ENCODE measurements at places on chromosomes 3 and 15.

DNA sequence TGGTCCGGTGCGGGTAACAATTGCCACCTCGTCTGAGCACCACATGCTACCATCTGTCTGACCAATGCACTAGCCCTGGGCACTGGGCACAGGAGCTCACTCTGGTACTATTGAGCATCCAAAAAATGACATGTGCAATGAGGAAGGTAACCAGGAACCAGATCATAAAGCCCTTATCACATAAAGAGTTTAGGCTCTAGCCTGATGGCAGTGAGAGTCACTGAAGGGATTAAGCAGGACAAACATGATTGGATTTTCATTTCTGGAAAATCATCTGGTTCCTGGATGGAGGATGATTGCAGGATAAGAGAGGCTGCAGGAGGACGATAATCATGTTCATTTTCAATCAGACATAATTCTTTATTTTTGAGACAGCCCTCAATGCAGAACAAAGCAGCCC lies 12.4 kb downstream of the NDUFB4 start:
- DNase-seq, result no peak

DNA sequence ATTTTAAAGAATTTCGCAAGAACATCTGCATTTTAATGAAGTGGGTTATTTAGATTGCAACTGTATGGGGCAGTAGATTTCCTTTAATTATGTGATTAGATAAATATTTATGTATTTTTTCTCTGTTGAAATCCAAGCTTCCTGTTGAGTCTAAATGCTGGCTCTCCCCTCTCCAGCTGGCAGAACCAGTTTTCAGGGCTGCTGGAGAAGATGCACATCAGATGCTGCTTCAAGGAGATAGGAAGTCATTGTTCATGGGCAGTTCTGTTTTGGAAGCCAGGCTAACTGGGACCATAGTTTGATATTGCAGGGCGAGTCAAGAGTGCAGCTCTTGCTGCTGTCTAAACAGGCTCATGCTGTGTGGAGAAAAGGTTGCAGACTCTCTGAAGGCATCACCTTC lies 97.4 kb downstream of the SLC9A9 start:
- no peak for DNase-seq

- peak; percentile 53 for DNase-seq
Observed at GRCh38 chr3:15795651-15796308, 2.0 kb downstream of the ANKRD28 start.

GRCh38 chr3:46604127-46604526 lies 8.2 kb upstream of the FAM240A start:
- DNase-seq, result no peak

GRCh38 chr15:59685737-59686297 lies 3.3 kb downstream of the BNIP2 start:
- no peak for DNase-seq

DNA sequence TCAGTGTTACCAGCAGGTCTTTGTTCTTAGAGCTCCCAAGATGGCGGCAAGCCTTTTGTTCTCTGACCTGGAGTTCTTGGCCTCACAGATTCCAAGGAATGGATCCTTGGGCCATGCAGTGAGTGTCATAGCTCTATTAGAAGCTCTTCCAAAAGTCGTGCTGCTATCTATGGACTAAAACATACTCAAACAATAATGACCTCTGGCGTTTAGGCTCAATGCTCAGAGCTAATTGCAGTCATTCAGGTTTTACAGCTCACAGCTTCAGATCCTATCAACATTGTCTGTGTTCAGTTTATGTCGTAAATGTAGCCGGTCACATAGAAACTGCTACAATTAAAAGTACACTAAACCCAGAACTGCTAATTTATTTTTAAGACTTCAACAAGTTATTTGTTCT lies 22.2 kb downstream of the CCRL2 start:
- peak; percentile 21 for DNase-seq

GRCh38 chr15:51830276-51830806 lies 888 bp downstream of the TMOD3 start:
- DNase-seq, result peak; percentile 36

DNA sequence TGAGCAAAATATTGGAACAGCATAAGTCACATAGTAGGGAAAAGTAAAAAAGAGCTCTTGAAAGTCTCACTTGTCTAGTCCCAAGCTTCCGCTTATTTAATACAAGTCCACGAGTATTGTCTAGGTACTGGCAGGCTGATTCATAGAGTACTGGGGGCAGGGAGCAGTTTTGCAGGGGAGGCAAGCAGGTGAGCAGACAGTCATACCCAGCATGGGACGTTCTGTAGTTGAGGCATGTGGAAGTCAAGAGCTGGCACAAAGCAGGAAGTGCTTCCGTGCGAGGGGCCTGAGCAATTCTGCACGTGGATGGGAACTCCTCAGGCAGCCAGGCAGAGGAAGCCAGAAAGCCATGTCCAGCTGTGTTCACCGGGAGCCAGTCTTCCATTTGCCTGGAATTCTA lies 287.6 kb downstream of the EPHB1 start:
- no peak for DNase-seq

DNA sequence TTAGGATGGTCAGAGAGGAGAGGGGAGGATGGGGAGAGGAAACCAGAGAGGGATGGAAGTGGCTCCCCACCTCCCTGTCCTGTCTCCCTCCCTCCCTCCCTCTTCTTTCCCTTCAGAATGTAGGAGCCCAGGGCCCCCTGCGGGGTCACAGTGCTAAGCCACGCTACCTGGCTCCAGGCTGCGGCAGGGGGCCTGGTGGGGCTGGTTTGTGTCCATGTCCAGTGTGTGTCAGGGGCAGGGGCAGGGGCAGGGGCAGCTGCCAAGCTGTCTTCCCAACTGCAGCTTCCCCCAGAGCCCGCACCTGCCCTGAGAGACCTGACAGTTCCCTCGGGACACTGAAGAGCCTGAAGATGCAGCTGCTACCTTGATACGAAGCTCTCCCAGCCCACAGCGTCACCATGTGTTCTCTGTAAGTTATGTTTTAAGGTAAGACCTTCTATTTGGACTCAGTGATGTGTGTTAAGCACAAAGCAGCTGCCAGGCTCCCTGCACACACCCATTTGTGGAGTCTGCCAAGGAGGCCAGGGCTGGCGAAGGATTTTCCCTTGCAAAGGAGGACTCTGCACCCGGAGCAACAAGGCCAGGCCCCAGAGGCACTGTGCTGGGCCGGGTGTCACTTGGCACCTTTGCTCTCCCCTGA lies 121.8 kb upstream of the SMAD3 start:
- no peak for DNase-seq

DNA sequence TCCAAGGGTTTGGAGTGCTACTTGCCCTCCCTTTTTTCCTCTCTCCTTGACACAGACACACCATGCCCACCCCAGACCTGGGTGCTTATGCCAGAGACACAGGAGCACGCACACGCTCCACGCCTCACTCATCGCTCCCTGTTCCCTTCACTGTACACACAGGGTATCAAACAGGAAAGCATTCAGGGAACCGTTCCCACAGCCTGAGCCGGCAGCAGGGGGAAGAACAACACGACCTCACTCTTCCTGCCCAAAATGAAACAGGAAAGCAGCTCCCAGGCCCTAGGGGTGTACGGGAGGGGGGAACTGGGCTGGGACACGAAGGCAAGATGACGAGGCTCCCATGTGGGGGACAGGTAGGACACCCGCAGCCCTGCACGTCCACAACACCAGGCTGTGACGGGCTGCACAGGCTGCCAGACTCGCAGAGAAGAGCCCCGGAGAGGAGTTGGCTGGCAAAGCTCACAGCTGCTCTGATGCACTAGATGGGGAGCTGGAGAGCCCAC lies 11.2 kb downstream of the DLL4 start:
- no peak for DNase-seq

GRCh38 chr3:149487598-149488197 lies 13.2 kb downstream of the TM4SF4 start:
- peak; percentile 48 for DNase-seq

GRCh38 chr3:52236424-52236886 lies 2.5 kb downstream of the TWF2 start:
- no peak for DNase-seq

DNA sequence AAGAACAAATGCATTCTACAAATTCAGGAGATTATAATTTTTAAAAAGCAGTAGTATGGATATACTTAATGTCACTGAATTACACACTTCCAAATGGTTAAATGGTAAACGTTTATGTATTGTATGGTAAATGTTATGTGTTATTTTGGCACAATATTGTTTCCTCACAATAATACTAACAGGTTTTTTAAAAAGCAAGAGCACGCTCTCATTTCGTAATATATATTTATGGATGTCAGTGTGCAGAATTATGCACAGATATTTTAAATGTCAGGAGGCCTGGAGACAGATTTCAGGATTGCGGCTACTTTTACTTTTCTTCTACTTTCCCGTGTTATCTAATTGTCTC lies 533 bp downstream of the ZNF445 start:
- DNase-seq, result no peak

DNA sequence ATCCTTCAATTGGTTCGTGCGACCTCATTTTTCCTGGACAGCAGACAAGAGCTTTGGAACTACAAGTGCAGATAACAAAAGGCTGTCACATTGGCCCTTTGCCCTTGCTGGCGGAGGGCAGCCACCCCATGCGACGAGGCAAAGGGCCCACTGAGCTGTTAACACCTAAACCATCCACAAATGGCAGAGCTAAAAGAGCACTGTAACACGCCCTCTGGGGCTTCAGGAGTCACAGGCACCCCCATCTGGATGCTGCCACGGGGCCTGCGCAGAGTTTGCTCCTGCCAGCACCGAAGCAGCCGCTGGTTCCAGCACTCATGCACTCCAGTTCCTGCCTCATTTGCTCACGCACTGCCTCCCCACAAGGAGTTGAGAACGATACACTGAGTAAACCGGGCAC lies 524.9 kb downstream of the ZNF385D start:
- no peak for DNase-seq

GRCh38 chr3:127089486-127090145 lies 103.3 kb upstream of the PRR23E start:
- no peak for DNase-seq

- DNase-seq, result peak; percentile 49
Observed at GRCh38 chr3:128424508-128425069, 42.1 kb downstream of the DNAJB8 start.

DNA sequence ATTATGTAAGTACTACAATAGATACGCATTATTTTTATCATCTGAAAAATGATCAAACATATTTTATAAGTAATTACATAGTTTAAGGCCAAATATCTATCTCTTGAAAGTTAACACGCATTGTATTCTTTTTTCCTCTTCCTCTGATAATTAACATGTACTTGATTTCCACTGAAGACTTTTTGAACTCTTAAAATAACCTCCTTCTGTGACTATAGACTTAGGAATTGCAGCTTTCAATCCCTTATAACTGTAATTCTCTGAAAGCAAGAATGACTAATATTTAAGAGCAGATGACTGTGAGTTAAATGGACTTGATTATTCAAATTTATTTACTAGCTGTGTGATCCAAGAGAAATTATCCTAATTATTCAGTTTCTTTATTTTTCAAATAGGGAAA lies 730.6 kb upstream of the NECTIN3 start:
- DNase-seq, result peak; percentile 25

DNA sequence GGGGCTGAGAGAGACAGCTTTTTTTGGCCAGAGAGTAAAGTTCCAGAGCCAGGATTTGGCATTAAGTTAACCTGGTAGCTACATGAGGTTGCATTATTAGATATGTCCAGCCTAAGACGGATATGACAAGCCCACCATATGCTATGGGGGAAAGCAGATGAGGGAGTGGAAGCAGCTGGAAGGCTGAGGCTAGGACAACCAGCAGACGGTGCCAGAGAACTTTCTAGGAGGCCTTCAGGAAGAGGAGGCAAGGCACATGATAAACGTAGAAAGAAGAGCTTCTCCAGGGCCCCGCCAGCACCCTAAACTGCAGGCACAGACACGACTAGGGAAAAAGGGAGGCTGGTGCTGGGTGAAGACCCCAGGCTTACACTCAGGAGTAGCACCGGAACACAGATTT lies 87.0 kb downstream of the CTNNB1 start:
- DNase-seq, result no peak

DNA sequence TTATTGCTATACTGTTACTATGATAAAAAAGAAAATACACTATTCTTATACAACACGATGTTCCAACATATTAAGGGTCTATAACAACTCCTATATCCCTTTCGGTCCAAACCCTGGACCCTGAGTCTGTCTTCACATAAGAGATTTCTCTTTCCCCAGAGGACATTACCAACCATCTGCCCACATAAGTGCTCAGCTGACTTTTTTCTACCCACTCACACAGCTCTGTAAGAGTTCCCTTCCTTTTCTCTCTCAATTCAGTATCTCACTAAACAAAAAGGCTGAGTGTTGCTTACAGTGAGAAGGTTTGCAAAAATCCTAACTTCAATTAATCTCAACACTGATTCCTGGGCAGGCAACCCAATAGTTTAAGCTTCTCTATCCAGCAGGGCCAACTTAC lies 30.5 kb downstream of the ITGB5 start:
- no peak for DNase-seq

- no peak for DNase-seq
Observed at GRCh38 chr15:65231306-65231705, 20.0 kb upstream of the CILP start.

DNA sequence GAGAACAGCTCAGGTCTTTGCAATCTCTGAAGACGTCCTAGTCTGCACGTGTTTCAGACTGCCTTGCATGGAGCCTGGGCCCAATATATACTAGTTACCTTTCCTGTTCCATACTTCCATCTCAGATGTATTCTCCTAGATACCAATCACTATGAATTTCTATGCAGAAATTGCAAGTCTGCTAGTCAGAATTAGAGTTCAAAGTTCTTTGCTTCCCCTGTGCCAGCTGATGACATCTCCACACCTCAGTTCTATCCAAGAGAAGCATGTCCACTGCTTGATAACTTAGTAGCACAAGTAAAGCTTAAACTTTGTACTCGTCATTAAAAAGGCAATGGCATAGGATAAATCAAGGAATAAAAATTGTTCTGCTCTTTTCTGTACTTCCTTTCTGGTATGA lies 133.6 kb upstream of the PLXND1 start:
- no peak for DNase-seq

- no peak for DNase-seq
Observed at GRCh38 chr3:128714887-128715491, 11.0 kb upstream of the RAB7A start.

DNA sequence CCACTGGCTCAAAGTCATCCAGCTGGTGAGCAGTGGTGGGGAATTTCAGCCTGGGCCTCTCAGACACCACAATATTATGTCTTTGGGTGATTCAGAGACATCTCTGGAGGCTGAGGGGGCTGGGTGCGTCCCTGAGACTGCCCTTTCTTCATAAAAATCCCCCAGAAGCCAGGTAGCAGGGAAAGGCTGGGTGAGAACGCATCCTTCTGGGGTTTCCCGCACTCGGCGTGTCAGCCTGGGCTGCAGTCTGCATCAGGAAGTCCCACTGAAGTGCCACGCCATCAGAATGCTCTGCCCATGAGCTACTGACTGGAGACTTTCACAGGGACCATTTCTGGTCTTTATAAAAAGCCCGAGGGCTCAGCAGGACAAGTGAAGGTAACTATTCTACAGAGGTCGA lies 148.8 kb upstream of the SLC6A11 start:
- DNase-seq, result no peak

Measured in PC-3 (cell line).